T1000 (cell line): ENCODE measurements at places on chromosomes 5 and 9.

DNA sequence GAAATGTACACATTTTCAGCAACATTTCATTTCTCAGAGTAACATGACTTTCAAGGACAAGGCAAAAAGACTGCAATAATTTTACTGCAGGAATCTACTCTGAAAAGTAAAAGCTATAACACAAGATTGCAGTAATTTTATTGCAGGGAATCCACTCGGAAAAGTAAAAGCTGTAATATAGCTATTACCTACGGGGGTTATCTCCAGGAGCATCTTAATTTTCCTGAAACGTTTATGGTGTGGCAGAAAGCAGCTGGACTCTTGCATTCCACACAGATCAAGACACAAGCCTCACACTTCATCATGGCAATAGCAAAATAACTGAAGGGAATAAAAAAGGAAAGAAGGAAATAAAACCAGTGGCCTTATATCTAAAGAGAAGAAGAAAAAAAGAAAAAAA lies 171.2 kb downstream of the TSSK1B start:
- DNase-seq, result no peak

- no peak for DNase-seq
Observed at GRCh38 chr5:2188661-2189060, 305.9 kb upstream of the IRX4 start.

DNA sequence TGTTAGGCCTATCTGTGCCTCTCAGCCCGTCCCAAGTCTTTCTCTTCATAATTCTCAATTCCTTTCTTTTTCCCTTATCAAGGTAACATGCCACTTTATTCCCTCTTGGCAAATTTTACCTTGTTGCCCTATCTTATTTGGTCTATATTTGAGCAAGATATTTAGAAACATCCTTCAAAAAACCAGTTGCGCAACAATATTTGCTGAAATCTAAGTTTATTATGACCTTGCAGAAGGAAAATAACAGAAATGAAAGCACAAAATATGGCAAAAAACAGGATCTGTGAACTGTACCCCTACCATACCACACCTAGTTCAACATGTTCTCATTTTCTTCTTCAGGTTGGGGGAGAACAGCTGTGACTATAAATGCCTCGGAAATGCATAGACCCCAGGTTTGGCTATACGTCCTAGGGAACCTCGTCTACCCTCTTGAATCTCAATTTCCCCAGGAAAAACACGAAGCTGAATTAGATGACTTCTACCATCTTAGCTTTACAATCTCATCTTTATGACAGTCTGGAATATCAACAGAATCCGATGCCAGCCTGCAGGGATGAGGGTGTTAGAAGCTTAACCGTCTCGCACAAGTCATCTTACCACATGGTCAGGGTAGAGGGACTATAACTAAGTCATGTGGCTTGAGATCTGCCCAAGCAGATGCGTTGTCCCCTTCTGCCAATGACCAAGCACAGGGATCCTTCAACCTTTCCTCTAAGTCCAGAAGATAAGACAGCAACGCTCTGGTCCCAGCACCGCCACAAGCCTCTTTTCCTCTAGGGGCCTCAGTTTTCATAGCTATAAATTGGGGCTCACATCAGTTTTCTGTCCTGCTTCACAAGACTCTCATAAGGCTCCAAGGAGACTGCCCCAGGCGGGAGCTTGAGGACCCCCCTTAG lies 1.3 kb downstream of the LCP2 start:
- DNase-seq, result no peak

DNA sequence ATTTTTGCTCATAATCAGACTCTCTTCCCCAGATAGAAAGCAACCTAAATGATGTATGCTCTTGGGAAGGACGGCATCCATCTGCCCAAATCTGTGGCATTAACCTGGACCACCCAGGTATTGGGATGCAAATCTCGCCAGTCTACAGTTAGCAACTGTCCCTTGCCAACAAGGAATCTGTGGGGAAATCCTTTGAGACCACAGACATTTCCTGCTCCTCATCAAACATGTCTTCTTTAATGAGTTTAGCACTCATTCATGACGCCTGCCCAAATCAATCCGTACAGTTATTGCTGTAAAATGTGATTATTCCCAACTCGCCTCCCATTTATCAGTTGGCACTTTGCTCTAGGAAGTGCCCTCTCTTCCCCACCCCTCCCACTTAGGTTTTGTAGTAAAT lies 7.8 kb downstream of the ROR2 start:
- DNase-seq, result no peak

DNA sequence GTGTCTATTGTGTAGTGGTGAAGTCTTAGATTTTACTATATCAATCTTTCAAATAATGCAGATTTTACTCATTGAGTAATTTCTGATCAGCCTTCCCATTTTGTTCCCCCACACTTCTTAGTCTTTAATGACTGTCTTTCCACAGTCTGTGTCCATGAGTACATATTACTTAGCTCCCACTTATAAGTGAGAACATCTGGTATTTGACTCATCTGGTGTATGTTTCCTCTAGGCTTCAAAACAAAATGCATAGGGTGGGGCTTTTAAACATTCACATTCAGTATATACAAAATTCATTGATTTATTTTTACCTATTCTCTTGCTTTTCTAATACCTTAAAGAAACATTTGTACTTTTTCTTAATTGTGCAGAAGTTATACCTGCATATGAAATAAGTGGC lies 513.0 kb downstream of the MTRR start:
- DNase-seq, result no peak

- DNase-seq, result no peak
Observed at GRCh38 chr9:99399474-99399873, 177.4 kb downstream of the SEC61B start.

- no peak for DNase-seq
Observed at GRCh38 chr9:87518702-87519335, 21.2 kb downstream of the DAPK1 start.

GRCh38 chr9:13113751-13114150 lies 165.7 kb downstream of the MPDZ start:
- DNase-seq, result no peak

DNA sequence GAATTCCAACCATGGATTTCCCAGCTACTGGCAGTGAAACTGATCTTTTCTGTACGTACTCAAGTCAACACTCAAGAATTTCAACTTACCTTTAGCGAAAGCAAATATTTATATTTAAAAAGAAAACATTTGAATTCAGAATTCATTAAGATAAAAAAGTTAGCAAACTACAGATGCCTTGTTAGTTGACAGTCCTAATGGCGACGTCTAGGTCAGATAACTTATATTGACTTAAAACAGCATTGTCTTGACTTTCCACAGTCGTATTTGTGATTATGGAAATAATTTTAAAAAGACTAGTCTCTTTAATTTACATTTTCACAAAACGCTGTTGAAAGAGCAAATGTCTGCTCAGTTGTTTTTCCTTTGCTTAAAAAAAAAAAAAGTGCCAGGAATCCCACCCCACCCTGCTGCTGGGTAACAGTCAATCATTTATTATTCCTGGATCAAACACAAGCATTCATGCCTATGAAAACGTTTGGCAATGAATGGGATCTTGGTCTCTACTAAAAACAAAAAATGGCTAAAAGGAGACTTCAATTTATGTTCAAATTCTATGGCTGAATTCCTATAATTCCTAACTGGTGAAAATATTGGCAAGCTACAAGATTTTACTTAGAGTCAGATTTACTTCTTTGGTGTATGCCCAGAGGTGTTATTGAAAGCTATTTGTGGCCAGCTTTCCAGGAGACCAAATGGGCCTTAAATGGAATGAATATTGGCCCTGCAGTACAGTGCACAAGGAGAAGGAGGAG lies 22.0 kb downstream of the OR2S2 start:
- DNase-seq, result no peak

DNA sequence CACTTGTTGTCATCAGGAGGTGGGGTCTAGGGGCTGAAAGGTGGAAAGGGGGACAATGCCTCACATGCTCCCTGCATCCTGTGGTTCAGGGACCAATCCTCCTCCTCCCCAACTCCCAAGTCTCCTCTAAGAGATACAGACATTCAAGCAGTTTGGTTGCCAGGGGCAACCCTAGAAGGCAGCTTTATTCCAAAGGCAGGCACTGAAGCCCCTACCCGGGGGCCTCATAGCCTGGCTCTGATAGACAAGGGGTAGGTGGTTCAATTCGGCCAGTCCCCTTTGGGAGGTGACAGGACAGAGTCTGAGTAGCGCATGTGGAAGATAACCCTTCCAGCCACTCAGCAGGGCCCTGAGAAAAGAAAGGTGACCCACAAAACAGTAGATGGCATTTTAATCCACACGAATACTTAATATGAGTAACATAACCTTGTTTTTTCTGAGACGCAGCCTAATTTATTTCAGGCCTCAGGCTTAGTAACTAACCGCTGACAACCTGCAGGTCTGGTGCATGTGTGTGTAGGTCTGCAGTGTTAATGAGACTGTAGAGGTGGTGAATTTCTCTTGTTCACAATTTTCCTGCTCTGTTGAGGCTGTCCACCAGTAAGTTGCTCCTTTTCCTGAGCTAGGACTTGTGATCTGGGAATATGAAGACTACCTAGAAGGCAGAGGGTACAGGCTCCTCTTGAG lies 31.3 kb upstream of the HSPA9 start:
- DNase-seq, result no peak

- no peak for DNase-seq
Observed at GRCh38 chr5:36392818-36393217, 91.1 kb upstream of the RANBP3L start.

DNA sequence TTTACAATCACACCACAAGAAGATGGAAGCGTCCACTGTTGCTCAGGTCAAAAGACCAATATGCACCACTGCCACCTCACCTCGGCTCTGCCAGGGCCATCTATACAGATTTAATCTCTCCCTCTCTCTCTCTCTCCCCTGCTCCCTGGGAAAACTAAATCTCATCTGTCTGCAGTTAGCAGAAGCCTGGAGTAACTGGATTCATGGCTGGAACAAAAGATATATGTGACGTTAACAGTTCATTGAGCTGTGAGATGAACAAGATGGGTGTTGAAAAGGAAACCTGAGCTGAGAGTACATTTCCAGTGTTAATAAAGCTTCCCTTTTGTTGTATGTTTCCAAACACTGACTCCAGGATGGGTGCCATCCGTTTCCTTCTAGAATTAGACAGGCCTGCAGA lies 369.7 kb downstream of the CDK5RAP2 start:
- no peak for DNase-seq

GRCh38 chr5:165161204-165161603 lies 1655.8 kb downstream of the MAT2B start:
- no peak for DNase-seq

GRCh38 chr5:52798938-52799337 lies 11.2 kb downstream of the ITGA1 start:
- DNase-seq, result no peak

GRCh38 chr5:176606032-176606431 lies 3.9 kb downstream of the GPRIN1 start:
- DNase-seq, result no peak

DNA sequence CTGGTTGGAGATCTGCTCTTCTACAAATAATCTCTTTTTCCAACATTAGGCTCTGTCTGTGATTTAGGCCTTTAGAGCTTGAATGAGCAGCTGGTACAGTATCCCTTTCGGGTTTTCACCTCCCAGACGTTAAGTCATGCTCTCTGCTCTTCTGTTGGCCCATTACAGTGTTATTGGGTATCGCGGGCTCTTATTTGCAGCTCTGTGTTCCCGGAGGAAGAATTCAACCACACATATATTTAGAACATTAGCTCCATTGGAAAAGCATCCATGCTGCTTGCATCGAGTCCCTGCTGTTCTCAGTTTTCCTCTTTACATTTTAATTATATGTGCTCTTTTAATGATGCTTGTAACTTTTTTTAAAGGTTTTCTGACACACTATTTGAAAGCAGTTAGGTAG lies 278.0 kb upstream of the ADCY2 start:
- DNase-seq, result no peak

- no peak for DNase-seq
Observed at GRCh38 chr9:93064392-93065134, 6.1 kb downstream of the SUSD3 start.

- no peak for DNase-seq
Observed at GRCh38 chr5:107486489-107486888, 184.2 kb downstream of the EFNA5 start.

GRCh38 chr5:2697446-2698200 lies 53.9 kb downstream of the IRX2 start:
- no peak for DNase-seq

DNA sequence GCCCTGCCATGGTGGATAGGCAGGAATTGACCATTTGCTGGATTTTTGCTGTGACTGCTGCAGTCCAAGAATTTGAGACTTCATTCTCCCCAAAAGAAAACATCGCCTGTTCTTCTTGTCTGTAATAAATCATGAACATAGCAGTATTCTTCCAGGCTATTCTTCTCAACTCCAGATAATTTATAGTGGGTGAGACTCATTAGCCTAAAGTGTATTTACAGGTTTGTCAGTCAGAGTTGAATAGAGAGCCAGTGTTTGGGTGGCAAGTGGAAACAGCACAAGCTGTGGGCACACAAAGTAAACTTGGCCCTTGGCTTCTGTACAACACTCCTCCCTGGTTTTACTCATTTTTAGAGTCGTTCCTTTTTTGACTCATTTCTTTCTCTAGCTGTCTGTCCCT lies 128.2 kb upstream of the VCAN start:
- DNase-seq, result no peak

- DNase-seq, result peak; percentile 67
Observed at GRCh38 chr9:84711936-84712335, 42.4 kb downstream of the NTRK2 start.

DNA sequence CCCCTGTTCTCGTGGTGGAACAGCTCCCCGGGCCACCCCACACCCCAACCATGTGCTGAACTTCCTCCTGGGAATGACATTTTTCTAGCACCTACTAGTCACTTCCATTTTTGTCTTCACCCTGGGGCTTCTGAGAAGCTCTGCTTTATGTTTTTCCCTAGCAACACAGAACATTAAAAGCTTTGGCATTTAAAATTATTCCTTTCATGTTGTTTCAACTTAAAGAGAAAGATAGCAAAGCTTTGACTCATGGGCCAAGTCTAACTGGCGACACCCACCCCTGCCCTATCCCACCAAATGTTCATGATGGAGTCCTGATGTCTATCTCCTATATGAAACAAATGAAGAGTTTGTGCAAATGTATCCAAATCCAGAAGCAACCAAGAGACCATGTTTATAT lies 22.4 kb downstream of the BOD1 start:
- DNase-seq, result no peak

- no peak for DNase-seq
Observed at GRCh38 chr9:77864211-77864889, 167.3 kb downstream of the GNAQ start.

GRCh38 chr5:73488806-73489205 lies 9.4 kb upstream of the BTF3 start:
- DNase-seq, result no peak

- DNase-seq, result no peak
Observed at GRCh38 chr9:68872026-68872501, 141.8 kb downstream of the PRKACG start.
